Globus pallidus (tissue), 1 donor: ENCODE measurements at places on chromosomes 6 and 20.

GRCh38 chr20:25623225-25623735 is 534 bp downstream of the NANP start:
- peak; percentile 26 for DNase-seq

- no peak for DNase-seq
Measured at GRCh38 chr6:169949511-169950097, 198.2 kb downstream of the ERMARD start.

- DNase-seq: no peak
Measured at GRCh38 chr20:32191873-32192272, 15.7 kb downstream of the PLAGL2 start.

DNA sequence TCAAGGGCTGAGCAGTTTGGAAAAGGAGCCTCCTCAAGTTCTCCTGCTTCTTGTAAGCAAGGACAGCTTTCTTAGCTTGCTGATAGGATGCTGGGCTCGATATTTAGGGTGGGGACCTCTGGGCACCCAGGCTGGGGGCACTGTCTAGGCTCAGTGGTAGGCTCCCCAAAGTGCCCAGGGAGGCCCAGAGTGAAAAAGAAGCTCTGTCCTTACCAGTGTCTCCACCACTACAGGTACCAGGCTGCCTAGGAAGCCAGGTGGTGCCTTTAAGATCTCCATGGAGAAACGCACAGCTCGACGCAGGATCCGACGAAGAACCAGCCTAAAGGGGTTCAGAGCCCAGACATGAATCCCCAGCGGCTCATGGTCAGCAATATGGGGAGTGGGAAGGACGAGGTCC is 6.4 kb downstream of the AARS2 start:
- DNase-seq: no peak

DNA sequence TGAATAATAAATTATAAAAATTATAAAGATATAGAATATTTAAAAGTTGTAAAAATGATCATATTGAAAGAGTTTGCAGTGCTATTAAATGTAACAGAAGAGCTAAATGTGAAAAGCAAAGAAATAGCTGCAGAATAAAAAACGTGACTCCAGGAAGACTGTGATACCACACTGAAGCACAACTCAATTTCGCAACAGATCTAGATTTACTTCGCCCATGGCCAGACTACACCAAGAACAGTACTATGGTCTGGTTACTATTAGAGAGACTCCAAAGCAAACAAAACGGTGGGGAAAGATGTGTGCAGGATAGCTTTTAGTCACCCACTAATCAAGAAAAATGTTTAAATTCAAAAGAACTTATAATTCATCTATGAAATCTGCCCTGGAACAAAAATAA is 1.9 kb downstream of the CHD6 start:
- no peak for DNase-seq

GRCh38 chr20:44170816-44171410 is 16.1 kb downstream of the JPH2 start:
- DNase-seq: no peak

GRCh38 chr6:167678102-167679101 is 148.3 kb upstream of the AFDN start:
- peak; percentile 65 for DNase-seq

GRCh38 chr6:5809450-5809849 is 197.3 kb downstream of the NRN1 start:
- no peak for DNase-seq

GRCh38 chr6:111793711-111794111 is 79.5 kb downstream of the FYN start:
- DNase-seq: no peak

- DNase-seq: no peak
Measured at GRCh38 chr6:103215847-103216246, 1643.9 kb downstream of the HACE1 start.

GRCh38 chr6:112228480-112229332 is 25.7 kb downstream of the LAMA4 start:
- DNase-seq: no peak

DNA sequence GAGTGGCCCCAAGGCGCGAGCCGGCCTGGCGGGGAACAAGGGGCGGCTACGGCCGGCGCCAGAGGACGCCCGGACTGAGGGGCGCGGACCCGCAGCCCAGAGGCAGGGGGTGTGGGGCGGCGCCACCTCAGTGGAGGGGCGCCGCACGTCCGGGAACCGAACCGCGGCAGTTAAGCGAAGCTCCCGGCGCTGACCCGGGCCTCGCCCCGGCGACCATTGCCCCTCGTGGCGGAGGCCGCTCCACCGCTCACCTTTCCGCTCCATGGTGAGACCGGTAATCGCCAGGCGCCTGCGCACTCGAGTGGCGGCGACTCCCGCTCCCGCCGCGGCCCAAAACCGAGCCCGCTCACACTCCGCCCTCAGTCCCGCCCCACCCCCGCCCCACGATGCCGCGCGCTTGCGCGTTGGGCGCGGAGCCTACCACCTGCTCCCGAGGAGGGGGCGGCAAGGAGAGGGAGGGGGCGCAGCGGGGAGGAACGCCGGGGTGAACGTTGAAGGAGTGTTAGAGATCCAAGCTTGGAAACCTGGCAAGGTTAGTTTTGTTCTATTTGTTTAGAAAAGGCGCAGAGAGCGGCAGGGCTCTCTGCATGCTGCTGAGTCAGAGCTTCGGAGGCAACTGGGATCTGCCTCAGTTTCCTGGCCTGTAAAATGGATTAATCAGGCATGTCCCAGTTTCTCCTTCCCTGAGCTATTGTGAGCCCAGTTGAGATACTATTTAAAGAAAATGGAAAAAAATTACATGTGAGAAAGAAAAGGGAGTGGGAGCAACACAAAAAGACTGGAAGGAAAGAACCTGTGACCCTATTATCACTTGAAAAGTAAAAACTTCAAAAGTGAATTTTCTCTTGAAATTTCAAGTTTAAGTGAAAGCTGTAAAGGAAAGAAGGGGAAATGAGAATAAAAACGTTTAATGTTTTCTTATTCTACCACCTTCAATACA is at the start of gene SRPK1:
Gene SRPK1 (minus strand): TSS at position 306 of the 940 bp plus-strand sequence. CDS start 42 bp downstream, at position 264.
- DNase-seq: peak; percentile 82

- no peak for DNase-seq
Measured at GRCh38 chr6:46947497-46947896, 25.8 kb upstream of the ADGRF5 start.

DNA sequence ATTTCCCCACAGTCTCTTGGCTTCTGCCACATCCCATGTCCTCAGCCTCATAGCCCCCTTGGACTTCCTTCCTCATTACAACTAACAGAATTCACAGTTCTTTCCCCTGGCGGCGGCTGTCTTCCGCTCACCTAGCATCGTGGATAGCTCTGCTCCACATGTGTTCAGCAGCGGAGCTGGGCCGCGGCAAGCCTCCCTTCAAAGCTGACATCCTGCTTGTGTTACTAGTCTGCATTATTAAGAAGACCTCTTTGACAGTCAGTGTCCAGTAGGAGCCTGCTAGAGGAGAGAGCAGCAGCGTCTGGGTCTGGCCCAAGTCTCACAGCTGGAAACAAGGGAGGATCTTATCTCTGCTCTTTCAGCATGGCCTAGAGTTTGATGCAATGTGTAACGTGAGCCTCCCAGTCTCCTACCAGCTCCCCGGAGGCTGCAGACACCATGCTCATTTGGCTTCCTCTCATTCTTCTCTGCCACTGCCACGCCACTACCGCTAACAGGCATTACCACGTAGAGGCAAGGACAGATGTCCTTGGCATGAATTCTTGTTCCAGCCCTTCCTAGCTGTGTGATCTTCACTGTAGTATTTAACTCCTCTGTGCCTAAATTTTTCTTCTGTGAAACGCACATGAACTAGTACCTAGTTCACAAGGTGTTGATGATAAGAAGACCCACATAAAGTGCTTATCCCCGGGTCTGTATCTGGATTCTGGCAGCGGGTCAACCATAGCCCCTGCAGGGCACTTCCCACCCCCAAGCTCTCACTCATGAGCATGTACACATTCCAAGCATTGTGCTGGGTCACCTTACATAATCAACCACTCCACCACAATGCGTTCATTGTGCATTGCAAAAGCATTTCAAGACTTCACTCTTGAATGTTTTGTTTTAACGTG is 107.1 kb upstream of the BACH2 start:
- DNase-seq: peak; percentile 18

DNA sequence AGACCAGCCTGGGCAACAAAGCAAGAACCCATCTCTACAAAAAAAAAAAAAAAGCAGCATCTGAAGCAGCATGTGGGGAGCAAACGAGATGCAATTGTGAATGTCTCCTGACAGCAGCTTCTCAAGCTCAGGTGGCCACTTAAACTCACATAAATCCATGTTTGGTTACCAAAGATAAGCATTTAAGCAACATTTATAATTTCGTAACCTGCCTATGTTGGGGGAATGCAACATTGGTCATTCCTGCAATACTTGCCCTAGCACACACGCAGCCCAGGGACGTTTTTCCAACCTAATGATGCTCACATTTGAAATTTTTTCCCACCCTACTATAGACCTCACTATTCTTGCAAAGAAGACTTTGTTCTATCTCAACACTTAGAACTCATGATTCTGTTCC is 113.3 kb downstream of the ZFP64 start:
- no peak for DNase-seq

- DNase-seq: no peak
Measured at GRCh38 chr6:170271771-170272314, 19.0 kb downstream of the DLL1 start.

- peak; percentile 95 for DNase-seq
Measured at GRCh38 chr6:113995634-113996033, 24.7 kb upstream of the HDAC2 start.

GRCh38 chr6:131787766-131788712 is 19.8 kb upstream of the ENPP1 start:
- no peak for DNase-seq

- DNase-seq: no peak
Measured at GRCh38 chr6:156193381-156193780, 583.8 kb upstream of the ARID1B start.

GRCh38 chr6:151180330-151181048 is 59.3 kb upstream of the AKAP12 start:
- DNase-seq: no peak

DNA sequence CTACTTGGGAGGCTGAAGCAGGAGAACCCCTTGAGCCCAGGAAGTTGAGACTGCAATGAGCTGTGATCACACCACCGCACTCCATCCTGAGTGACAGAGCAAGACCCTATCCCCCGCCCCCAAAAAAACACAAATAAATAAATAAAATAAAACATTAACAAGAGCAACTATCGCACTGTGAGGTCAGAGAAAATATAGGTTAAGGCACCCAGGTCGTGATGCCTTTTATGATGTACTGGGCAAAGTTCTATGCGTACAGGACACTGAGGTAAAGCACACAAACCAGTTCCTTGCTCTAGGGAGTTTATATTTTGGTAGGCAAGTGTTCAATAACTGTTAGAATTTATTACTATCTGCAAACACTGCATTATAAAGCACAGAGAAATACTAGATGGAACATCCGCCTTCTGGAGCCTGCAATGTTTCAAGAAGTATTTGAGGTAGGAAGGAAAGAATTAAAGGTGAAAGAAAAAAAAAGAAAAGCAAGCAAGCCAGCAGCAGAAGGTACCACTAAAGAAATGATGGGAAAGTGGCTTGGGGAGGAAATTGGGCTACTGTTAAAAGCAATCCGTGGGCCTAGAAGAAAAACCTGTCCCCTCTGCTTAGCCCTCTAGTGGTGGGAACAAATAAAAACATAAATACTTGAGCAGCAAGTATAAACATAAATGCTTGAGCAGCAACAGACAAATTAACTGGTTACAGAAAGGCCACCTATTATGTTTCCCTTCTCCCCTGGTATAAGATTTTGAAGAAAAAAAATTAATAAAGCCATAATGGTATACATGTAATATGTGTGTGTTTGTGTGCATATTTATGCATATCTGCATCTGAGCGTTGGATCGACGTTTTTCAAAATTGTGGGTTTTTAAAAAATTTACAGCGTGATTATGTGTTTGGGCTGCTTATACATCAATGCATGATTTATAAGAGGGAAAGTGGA is 128.0 kb downstream of the PHACTR1 start:
- DNase-seq: peak; percentile 5

DNA sequence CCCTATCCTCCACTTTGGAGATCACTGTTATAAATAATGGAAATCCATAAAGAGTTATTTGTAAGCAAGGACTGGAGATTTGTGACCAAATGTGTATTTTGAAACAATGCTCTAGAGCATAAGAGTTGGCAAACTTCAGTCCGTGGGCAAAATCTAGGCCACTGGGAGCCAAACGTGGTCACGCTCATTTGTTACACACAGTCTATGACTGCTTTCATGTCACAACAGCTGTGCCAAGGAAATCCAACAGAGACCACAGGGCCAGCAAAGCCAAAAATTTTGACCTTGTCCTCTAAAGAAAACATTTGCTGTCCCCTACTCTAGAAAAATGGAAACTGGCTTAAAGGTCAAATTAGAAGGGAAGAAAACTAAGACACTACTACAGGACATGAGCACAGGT is 7.9 kb downstream of the ZNF334 start:
- DNase-seq: no peak

DNA sequence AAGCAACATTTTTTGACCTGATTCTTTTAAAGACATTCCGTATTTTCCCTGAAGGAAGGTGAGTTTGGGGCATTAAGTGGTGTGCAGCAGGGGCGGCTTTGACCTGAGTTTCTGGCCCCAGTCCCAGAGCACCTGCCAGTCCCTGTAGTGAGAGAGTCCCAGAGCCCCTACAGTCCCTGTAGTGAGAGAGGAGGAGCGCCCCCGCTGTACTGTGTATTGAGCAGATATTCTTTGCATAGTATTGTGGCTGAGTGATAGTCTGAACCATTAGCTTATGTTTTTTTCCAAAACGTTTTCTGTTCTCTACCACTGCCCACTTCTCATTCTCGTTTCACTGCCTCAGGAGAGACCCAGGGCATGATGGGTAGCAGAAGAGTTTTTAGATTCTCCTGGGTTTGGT is 17.2 kb upstream of the SH3BGRL2 start:
- DNase-seq: no peak
